ENCODE measurements at places on chromosomes 5 and 9.

DNA sequence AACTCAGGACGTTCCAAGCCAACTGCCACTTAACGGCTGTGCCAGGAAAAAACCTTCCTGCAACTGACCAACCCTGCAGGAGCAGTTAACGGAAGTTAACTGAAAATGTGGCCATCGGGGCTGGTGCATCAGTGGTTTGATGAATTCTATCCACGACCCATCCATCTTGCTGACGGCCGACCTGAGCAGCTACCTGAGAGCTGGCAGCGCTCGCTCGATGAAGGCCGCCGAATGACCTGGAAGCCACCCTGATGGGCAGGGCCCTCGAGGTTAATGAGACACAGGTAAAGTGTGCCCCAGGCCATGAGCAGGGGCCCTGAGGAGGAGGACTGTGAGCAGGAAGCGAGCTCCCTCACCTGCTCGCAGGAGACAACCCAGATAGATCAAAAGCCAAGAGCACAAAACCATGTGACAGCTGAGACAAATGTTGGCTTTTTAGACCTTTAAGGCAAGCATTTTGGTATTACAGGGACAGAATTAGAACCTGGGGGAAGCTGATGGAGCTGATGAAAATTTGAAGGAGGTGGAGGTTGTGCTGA lies 35.3 kb upstream of the FLT4 start:
- no peak for DNase-seq

DNA sequence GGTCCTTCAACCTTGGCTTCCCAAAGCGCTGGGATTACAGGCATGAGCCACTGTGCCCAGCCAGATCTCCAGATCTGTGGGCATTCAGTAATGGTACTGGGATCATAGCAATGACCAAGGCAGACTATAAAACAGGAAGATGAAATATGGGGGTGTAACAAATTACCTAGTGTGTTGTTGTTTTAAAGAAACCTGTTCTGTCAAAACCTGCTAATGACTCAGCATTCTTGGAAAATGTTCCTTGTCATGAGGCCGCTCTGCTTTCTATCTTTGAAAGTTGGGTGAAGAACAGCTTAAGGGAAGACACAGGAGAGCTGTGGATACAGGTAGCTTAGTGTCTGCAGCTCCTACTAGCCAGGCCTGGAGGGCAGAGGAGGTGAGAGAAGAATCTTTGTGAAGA lies 19.4 kb downstream of the TARS1 start:
- no peak for DNase-seq

GRCh38 chr9:121756474-121757280 lies 105.2 kb downstream of the DAB2IP start:
- DNase-seq = no peak

DNA sequence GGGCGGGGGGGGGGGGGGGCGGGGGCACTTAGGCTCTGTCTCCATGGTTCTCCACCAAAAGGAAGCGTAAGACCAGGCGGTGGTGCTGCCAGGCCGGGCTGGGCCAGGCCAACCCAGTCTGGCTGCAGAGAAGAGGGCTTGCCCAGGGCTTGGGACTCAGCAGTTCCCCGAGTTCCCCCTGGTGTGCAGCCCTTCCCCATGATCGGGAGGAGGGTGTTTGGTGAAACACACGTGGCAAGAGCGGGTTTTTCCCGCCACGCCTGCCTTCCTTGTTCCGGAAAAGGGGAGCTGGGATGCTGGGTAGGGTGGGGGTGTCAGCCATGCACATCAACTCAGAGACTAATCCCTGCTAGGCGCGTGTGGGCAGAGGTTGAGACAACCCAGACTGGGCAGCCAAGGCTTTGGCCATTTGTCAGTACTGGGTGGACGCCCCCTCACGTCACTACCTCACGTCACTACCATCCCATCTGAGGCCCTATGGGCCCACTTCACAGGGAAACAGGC lies 32.9 kb downstream of the PRRX2 start:
- no peak for DNase-seq

DNA sequence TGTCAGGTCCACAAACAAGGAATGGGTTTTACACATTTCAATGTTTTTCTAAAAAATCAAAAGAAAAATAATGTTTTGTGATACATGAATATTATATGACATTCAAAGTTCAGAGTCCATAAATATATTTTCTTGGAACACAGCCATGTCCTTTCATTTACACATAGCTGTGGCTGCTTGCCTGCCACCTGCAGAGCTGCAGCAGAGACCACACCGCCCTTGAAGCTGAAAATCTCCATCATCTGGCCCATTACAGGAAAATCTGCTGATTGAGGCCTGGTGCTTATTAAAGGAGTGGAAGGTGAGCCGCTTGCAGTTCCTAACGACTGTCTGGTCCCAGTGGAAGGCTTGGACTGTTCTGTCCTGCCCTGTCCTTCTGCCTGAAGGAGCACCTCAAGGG lies 232.6 kb upstream of the ADAMTS16 start:
- DNase-seq = no peak

DNA sequence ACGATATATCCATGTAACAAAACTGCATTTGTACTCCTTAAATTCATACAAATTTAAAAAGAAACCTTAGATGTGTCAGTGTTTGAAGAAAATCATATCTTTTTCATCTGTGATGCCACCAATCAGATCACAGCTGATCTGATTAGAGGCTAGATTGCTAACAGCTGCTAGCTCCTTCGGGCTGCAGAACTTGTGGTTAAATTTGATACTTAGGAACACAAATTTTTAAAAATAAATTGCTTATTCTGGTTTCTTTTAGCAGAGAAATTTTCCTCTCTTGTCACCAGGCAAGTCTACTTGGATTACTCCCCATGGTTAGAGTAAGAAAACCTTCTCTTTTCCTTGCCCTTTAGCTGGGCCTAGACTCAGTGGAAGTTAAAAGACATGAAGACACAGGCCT lies 94.6 kb upstream of the RANBP6 start:
- no peak for DNase-seq

GRCh38 chr5:32331935-32332274 lies 19.2 kb upstream of the MTMR12 start:
- no peak for DNase-seq

DNA sequence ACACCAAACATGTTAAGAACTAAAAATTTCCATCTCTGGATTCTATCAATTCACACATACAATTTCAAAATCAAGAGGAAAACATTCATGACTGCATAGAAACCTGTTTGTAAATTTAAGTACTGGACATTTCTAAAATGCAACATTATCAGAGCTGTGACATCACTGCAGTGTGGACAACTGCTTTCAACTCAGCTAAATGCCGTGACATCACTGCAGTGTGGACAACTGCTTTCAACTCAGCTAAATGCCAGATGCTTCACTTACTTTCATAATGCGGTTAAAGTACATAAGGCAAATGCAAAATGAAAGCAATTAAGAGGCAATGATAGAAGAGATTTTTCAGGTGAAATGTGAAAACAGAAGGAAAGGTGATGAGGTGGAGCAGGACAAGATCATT lies 161.5 kb downstream of the ARL15 start:
- DNase-seq = no peak

DNA sequence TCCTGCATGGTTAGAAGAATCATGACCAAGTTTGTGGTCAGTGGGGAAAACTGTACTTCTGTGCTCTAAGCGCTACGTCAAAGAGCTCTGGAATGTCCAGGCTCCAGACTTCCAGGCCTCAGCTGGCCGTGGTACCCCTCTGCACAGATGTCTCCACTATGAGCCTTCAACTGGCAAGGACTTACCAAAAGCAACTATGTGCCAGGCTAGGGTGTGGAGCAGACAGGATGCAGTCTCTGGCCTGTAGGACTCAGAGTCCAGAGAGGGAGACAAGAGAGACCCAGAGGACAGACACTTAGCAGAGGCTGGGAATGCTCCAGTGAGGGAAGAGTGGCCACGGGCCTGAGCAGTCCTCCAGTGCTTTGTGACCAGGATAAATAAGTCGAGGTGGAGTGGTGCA lies 31.0 kb upstream of the TCF7 start:
- no peak for DNase-seq

GRCh38 chr9:124180557-124180956 lies 77.2 kb upstream of the NEK6 start:
- DNase-seq = no peak

- no peak for DNase-seq
These were observed 66.5 kb upstream of the SMIM15 start for GRCh38 chr5:61228691-61229280.

DNA sequence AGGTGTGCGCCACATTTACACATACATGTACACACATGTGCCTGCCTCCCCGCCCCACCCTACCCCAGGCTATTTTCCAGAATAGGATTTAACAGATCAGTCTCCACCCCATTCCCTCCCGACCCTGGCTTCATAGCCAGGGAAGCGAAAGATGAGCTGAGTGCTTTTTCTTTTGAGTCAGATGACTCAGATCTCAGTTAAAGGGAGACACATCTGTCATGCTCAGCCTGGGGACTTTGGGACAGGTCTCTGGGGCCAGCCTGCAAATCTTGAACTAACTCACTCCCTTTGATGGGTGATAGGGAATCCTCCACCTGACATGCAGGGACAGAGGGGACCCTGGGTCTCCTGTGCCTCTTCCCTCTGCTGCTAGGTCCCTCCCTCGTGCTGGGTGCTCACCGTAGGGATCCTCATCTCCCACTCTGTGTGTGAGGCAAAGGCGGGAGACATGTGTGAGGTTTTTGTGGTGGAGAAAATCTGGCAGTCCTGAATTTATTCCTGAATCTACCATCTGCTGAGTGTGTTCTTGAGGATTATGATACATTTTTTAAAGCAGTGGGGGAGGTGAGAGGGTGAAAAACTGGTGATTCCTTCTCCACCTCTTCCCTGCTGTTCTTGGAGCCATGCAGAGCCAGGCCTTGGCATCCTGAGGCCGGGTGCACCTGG lies 37.7 kb downstream of the NEUROG1 start:
- no peak for DNase-seq

- no peak for DNase-seq
These were observed 238.7 kb downstream of the EFNA5 start for GRCh38 chr5:107431998-107432397.

- no peak for DNase-seq
These were observed 200.6 kb upstream of the ITGA1 start for GRCh38 chr5:52587131-52587530.

GRCh38 chr5:78113689-78114264 lies 180.7 kb downstream of the AP3B1 start:
- no peak for DNase-seq

Data from AG09309 (cell line).